ENCODE measurements at places on chromosomes 11 and 22.

DNA sequence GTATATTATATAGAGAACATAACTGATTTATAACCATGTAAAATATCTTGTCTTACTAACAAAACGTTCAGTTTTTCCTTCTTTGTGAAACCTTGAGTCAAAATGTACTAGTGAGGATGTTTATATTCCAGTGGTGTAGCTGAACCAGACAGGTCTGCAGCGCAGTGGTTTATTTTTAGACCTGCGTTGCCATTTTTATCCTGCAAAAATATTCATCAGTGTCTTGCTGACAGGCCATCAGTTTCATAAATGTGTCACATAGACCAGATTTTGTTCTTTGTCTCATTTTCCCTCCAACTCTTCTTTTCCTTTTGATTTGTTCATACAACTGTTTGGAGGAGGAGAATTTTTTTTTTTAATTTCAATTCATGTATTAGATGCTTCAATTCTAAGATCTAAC, 43.1 kb downstream of the HSD17B12 start:
- H3K4me3 ChIP-seq = no peak overlapping the region
- no peak overlapping the region for H3K27ac ChIP-seq
- H3K27me3 ChIP-seq = no peaks in the 10 kb centered on the region
- no peak for DNase-seq
- no peaks in the 10 kb centered on the region for H3K4me1 ChIP-seq

DNA sequence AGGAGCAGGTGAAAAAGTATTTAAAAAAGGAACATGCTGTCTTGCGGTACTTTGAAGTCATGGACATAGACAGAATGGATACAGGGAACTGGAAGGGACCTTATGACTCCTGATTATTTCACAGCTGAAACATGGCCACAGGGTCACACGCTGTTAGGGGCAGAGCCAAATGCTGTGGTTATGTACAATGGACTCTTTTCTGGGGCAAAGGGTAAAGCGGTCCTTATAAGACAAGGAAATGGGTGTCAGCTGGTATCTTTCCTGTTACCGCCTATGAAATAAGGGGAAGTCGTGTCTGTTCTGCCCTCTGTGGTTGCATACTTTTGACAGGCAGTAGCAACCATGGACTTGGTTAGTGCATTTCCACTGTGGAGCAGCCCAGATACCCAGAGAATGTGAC, 12.8 kb upstream of the ST14 start:
- peaks cover 12% of the 10 kb centered on the region for H3K36me3 ChIP-seq
- peaks cover 16% of the 10 kb centered on the region for H3K4me1 ChIP-seq
- no peak overlapping the region for H3K27ac ChIP-seq
- H3K27me3 ChIP-seq = peaks cover 2% of the 10 kb centered on the region

GRCh38 chr11:85137597-85137996, 489.5 kb downstream of the DLG2 start:
- H3K27me3 ChIP-seq = no peaks in the 10 kb centered on the region
- H3K4me3 ChIP-seq = no peak overlapping the region
- no peaks in the 10 kb centered on the region for H3K36me3 ChIP-seq
- H3K27ac ChIP-seq = no peak overlapping the region
- no peaks in the 10 kb centered on the region for H3K4me1 ChIP-seq

GRCh38 chr11:127624306-127624856, 623.8 kb upstream of the KIRREL3 start:
- H3K36me3 ChIP-seq = no peaks in the 10 kb centered on the region
- H3K27ac ChIP-seq = no peak overlapping the region
- no peak overlapping the region for H3K4me3 ChIP-seq
- no peak for DNase-seq
- no peaks in the 10 kb centered on the region for H3K27me3 ChIP-seq

DNA sequence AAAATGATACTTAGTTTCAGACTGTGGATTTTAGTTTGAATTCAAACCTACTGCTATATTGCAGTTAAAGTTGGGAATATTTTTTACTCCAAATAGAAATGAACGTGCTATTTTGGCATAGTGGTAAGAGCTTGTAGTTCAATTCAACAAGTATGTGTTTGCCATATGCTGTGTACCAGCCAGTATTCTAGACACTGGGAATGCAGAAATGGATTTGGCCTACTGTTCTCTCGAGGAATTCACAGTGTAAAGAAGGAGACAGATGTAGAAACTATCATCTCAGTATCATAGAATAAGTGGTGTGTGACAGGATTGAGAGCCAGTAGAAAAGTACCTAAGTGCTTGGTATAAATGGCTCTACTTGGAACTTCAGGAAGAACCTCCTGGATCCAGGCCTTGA, 80.4 kb downstream of the ATXN10 start:
- DNase-seq = no peak
- no peaks in the 10 kb centered on the region for H3K4me1 ChIP-seq
- H3K27me3 ChIP-seq = no peaks in the 10 kb centered on the region
- no peak overlapping the region for H3K27ac ChIP-seq
- peaks cover 15% of the 10 kb centered on the region for H3K36me3 ChIP-seq

DNA sequence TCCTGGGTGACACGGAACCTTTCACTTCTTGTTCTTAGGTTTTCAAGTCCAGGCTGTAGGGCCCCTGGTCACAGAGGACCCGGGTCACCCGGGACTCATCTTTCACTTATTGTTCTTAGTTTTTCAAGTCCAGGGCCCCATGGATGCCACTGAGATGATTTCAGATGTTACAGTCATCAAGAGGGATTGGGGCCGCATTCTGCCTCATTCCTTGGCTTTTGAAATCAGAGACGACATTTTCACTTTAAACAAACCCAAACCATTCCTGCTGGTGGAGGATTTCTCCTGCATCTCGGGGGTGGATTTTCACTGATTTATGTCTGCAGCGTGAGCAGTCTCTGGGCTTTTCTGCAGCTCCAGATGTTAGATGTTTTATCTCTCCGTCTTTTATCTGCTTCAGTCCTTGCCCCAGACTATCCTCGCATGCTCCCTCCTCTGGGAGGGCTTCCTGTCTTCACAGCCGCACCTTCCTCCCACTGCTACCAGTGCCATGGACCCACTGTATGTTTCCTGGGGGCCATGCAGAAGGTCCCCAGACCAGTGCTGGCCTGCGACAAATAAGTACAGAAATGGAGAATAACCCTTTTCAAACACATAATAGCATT, 27.4 kb downstream of the FBLN1 start:
- H3K27me3 ChIP-seq = no peaks in the 10 kb centered on the region
- no peak overlapping the region for H3K27ac ChIP-seq
- H3K36me3 ChIP-seq = no peaks in the 10 kb centered on the region

DNA sequence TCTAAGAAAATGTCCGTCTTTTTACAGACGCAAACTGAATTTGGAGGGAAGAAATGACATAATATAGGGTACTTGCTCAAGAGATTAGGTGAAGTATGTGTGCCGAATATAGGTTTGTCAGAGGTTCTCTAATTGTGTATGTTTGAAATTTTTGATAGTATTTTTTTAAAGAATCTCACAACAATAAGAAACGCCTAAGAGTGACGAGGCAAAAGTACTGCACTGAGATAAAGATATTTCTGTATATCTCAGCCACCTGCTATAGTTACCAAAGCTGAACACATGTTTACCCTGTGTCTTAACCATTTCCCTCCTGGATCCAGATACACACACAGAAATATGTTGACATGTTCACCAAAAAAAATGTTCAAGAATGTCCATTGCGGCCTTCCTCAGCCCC, 92.0 kb downstream of the PRMT3 start:
- no peaks in the 10 kb centered on the region for H3K27me3 ChIP-seq
- no peak for DNase-seq
- peaks cover 9% of the 10 kb centered on the region for H3K4me1 ChIP-seq
- peaks cover 6% of the 10 kb centered on the region for H3K36me3 ChIP-seq
- H3K27ac ChIP-seq = no peak overlapping the region
- H3K4me3 ChIP-seq = no peak overlapping the region

GRCh38 chr11:113831314-113831713, 44.1 kb downstream of the USP28 start:
- DNase-seq = no peak
- H3K4me1 ChIP-seq = no peaks in the 10 kb centered on the region
- H3K27ac ChIP-seq = no peak overlapping the region
- peaks cover 11% of the 10 kb centered on the region for H3K36me3 ChIP-seq
- H3K4me3 ChIP-seq = no peak overlapping the region

GRCh38 chr11:124884869-124885479, 12.7 kb downstream of the ROBO4 start:
- no peaks in the 10 kb centered on the region for H3K4me1 ChIP-seq
- H3K4me3 ChIP-seq = no peak overlapping the region

DNA sequence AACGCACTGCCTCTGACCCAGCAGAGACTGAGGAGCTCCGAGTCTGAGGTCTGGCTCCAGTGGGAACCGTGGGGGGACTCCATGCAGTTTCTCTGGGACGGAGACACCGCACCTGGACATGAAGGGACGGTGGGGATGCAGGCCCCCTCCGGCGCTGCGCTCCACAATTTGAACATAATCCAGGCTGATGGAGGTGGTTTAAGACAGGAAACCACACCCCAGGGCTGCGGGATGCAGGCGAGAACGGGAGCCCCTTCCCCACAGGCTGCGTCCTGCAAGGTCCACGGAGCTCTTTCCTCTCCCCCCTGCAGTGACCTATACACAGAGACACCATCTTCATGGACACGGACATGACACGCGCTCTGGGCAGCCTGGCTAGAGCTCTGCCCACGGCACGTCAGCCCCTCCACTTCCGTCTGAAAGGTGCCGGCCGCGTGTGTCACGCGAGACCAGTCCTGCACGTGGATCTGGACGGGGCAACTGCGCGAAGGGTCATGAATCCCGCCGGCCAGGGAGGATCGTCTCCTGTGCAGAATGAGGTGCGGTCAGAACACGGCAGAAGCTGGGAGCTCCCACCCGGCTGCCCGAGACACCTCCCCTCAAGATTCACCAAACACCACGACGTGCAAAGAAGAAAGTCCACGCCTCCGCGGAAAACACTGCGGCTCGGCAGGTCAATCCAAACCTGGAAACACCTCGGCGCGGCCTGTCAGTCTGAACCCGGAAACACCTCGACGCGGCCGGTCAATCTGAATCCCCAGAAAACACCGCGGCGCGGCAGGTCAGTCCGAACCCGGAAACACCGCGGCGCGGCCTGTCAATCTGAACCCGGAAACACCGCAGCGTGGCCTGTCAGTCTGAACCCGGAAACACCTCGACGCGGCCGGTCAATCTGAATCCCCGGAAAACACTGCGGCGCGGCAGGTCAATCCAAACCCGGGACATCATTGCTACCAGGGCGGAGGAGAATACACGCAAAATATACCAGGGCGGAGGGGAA, 212.4 kb downstream of the BRD1 start:
- no peak for DNase-seq
- H3K4me3 ChIP-seq = no peak overlapping the region
- H3K36me3 ChIP-seq = no peaks in the 10 kb centered on the region
- no peak overlapping the region for H3K27ac ChIP-seq
- no peaks in the 10 kb centered on the region for H3K27me3 ChIP-seq

GRCh38 chr22:25014896-25015755, 62.6 kb downstream of the KIAA1671 start:
- no peak for DNase-seq
- H3K4me1 ChIP-seq = no peaks in the 10 kb centered on the region
- no peaks in the 10 kb centered on the region for H3K36me3 ChIP-seq

DNA sequence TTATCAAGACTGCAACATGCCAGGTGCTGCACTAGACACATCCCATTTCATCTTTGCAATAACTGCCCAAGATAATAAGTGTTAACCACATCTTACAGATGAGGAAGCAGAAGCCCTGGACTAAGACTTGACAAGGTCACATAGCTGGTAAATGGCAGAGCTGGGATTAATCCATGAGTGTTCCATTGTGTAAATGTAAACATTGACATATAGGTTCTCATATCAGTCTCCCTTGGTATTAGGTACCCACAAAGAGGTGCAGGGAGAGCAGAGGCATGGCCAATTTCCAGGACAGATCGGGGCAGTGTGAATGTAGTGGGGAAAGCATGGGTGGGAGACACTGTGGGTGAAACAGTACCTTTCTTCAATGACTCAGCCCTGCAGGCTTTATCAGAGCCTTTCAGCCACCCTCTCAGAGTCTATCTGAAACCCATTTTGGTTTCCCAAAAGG, 17.9 kb downstream of the MICAL2 start:
- peaks cover 21% of the 10 kb centered on the region for H3K4me1 ChIP-seq
- DNase-seq = no peak
- H3K27me3 ChIP-seq = no peaks in the 10 kb centered on the region
- no peak overlapping the region for H3K27ac ChIP-seq
